Activated naive CD8-positive, alpha-beta T cell treated with anti-CD3 and anti-CD28 coated beads, Interleukin-2, amount 10 ng/mL, durations not matched to agents 7 days and 5 days (primary cell): ENCODE measurements at places on chromosomes 1 and 21. TPM values are rescaled to one million over a fixed set of nuclear protein-coding genes. Genes with fewer than 3 reads are reported as not detected.
A peak's percentile ranks its signal among the peaks of the same experiment; 100 is the strongest.

The NBPF20 gene
- 1.4 TPM for total RNA-seq

The NPL gene
- 5.6 TPM for total RNA-seq

The FCRL6 gene
- total RNA-seq = 7.3 TPM

The PLEKHO1 gene
- total RNA-seq = 143 TPM

The SYPL2 gene
- not detected for total RNA-seq

The GPR137B gene
- total RNA-seq = 8.8 TPM

The SDE2 gene
- 18.5 TPM for total RNA-seq

The LRRC38 gene
- total RNA-seq = not detected

The SH3BGR gene
- 1.4 TPM for total RNA-seq

The UBASH3A gene
- 77.8 TPM for total RNA-seq

DNA sequence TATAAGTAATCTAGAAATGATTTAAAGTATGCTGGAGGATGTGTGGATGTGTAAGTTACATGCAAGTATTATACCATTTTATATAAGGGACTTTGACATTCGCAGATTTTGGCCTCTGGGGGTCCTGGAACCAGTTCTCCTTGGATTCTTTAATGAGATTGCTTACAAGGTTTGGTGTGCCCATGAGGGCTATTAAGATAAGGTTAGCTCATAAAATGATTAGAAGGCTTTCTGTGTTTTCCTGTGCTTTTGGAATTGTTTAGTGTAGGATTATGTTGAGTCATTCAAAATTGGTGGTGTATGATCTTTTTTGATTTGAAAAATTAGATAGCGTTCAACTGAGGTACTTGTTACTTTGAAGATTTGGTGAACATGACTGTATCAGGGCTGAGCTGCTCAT lies 5.6 kb downstream of the USP25 start:
- peak overlapping the region; percentile 70 for H3K27ac ChIP-seq
- DNase-seq = no peak
- peaks cover 53% of the 10 kb centered on the region for H3K4me1 ChIP-seq
- peaks cover 24% of the 10 kb centered on the region for H3K36me3 ChIP-seq
- H3K4me3 ChIP-seq = peak overlapping the region; percentile 61
- H3K27me3 ChIP-seq = no peaks in the 10 kb centered on the region

- peak within 1 kb of the TSS; percentile 86 for H3K4me3 ChIP-seq
- peak; percentile 99 for DNase-seq
- H3K27me3 ChIP-seq = peaks cover 2% of the 10 kb centered on the region
- peaks cover 20% of the 10 kb centered on the region for H3K4me1 ChIP-seq
- H3K36me3 ChIP-seq = peaks cover 7% of the 10 kb centered on the region
Observed at GRCh38 chr1:42816585-42817439, at the start of the genes ERMAP and SVBP. TSS of gene ERMAP (plus strand) at chr1:42817122. CDS start at chr1:42830449, 13,327 bp downstream. TSS of gene SVBP (minus strand) at chr1:42817397. CDS start at chr1:42816544, 853 bp downstream.

GRCh38 chr1:201126832-201127754 lies at the start of gene ASCL5:
TSS of gene ASCL5 (minus strand) at chr1:201127184. CDS start at chr1:201115372, 11,812 bp downstream.
- no peak within 1 kb of the TSS for H3K27ac ChIP-seq
- no peaks in the 10 kb centered on the region for H3K36me3 ChIP-seq
- no peaks in the 10 kb centered on the region for H3K4me1 ChIP-seq
- H3K27me3 ChIP-seq = peaks cover 15% of the 10 kb centered on the region

DNA sequence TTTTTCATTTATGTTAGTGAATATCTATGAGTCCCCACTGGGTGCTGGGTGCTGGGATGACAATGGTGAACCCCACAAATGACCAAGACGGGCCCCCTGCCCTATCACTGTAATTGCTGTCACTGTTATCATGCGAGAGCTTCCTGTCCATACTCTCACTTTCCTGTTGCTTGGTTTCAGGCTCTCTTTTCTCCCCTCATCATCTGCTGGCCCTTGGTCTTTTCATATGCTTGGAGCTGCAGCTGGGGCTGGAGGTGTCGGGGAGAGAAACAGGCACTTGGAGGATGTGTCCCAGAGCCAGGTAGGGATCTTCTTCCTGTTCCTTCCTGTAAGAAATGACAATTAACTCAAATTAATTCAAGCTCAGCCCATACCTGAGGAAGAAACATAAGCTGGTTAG lies 348.0 kb downstream of the PTPRU start:
- no peak for DNase-seq
- H3K4me1 ChIP-seq = no peaks in the 10 kb centered on the region
- peaks cover 12% of the 10 kb centered on the region for H3K27me3 ChIP-seq
- no peak overlapping the region for H3K4me3 ChIP-seq
- H3K36me3 ChIP-seq = no peaks in the 10 kb centered on the region

DNA sequence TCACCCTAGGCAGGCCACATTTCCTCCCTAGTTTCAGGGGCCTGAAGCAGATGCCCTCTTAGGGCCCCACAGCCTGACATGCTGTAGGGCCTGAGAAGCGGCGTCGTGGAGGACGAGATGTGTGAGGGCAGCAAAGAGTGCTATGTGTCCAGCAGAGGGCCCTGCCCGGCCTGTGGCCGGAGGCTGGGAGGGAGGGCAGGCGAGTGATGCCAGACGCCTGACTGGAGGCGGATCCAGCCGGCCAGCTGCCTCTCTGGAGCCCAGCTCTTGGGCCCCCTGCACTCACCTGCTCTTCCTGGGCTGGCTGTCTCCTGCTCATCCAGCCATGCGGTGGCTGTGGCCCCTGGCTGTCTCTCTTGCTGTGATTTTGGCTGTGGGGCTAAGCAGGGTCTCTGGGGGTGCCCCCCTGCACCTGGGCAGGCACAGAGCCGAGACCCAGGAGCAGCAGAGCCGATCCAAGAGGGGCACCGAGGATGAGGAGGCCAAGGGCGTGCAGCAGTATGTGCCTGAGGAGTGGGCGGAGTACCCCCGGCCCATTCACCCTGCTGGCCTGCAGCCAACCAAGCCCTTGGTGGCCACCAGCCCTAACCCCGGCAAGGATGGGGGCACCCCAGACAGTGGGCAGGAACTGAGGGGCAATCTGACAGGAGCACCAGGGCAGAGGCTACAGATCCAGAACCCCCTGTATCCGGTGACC lies at the start of gene GPR37L1:
Gene GPR37L1 (plus strand): TSS at position 279 of the 697 bp plus-strand sequence. CDS start 47 bp downstream, at position 326.
- no peak within 1 kb of the TSS for H3K27ac ChIP-seq
- no peak for DNase-seq
- H3K27me3 ChIP-seq = peaks cover 17% of the 10 kb centered on the region
- no peak within 1 kb of the TSS for H3K4me3 ChIP-seq
- no peaks in the 10 kb centered on the region for H3K4me1 ChIP-seq

DNA sequence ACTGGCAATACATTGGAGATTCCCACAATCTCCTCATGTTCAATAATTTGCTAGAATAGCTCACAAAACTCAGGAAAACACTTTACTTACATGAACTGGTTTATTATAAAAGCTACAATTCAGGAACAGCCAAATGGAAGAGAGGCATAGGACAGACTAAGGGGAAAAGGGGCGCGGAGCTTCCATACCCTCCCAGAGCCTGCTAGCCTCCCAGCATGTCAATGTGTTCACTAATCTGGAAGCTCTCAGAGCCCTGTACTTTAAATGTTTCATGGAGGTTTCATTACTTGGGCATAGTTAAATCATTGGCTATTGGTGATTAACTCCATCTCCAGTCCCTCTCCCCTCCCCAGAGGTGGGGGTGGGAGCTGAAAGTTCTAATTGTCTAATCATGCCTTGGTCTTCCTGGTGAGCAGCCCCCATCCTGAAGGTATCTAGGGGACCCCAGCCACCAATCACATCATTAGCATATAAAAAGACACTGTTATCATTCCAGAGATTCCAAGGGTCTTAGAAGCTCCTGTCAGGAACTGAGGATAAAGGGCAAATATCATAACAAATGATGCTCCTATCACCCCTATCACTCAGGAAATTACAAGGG lies 10.9 kb upstream of the DMRTB1 start:
- no peaks in the 10 kb centered on the region for H3K4me1 ChIP-seq
- H3K27me3 ChIP-seq = peaks cover 34% of the 10 kb centered on the region
- no peak overlapping the region for H3K4me3 ChIP-seq
- no peak for DNase-seq
- no peak overlapping the region for H3K27ac ChIP-seq
- H3K36me3 ChIP-seq = no peaks in the 10 kb centered on the region

GRCh38 chr1:200653022-200653462 lies 16.7 kb downstream of the DDX59 start:
- no peaks in the 10 kb centered on the region for H3K27me3 ChIP-seq
- no peak for DNase-seq
- peaks cover 23% of the 10 kb centered on the region for H3K4me1 ChIP-seq
- peak overlapping the region; percentile 42 for H3K4me3 ChIP-seq
- H3K36me3 ChIP-seq = peaks cover 46% of the 10 kb centered on the region

- H3K27ac ChIP-seq = no peak overlapping the region
- no peaks in the 10 kb centered on the region for H3K36me3 ChIP-seq
- DNase-seq = peak; percentile 39
- H3K4me3 ChIP-seq = peak overlapping the region; percentile 59
- peaks cover 71% of the 10 kb centered on the region for H3K27me3 ChIP-seq
Observed at GRCh38 chr1:226549937-226550671, 1.5 kb downstream of the STUM start.

GRCh38 chr1:97145321-97145956 lies 423.9 kb downstream of the PTBP2 start:
- no peak for DNase-seq
- no peaks in the 10 kb centered on the region for H3K27me3 ChIP-seq
- no peaks in the 10 kb centered on the region for H3K4me1 ChIP-seq
- no peak overlapping the region for H3K27ac ChIP-seq

DNA sequence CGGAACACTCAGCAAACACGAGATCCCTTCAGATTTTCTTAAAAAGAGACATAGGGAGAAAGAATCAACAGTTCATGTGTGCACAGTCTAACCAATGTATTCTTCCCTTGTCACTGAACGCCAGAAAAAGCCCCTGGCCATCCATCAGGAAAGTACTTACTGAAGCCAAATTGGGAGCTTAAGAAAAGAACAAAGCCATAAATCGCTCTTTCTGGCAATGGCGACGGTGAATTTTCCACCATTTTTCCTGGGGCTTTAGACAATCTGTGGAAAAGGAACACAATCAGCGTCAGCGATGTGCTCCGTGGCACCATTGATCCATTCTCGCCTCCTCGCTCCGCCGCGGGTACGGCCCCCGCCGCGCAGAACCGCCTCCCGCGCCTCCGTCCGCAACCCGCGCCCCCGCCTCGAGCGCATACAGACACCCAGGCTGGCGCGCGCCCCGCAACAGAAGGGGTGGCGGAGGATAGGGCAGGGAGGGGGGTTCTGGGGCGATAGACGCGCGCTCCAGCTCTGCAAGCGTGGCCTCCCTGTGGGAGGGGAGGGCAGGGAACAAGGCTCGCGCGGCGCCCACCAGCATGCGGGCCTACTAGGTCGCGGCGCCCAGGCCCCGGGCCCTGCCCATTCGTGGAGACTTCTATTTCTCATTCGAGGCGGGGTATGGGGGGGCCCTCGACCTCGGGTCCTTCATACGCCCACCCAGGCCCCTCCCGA lies 440 bp downstream of the PIGP start:
- peak overlapping the region; percentile 81 for H3K27ac ChIP-seq
- peaks cover 1% of the 10 kb centered on the region for H3K27me3 ChIP-seq
- H3K4me3 ChIP-seq = peak overlapping the region; percentile 82

- H3K36me3 ChIP-seq = no peaks in the 10 kb centered on the region
- no peak for DNase-seq
Observed at GRCh38 chr1:192476802-192477298, 98.7 kb upstream of the RGS1 start.

DNA sequence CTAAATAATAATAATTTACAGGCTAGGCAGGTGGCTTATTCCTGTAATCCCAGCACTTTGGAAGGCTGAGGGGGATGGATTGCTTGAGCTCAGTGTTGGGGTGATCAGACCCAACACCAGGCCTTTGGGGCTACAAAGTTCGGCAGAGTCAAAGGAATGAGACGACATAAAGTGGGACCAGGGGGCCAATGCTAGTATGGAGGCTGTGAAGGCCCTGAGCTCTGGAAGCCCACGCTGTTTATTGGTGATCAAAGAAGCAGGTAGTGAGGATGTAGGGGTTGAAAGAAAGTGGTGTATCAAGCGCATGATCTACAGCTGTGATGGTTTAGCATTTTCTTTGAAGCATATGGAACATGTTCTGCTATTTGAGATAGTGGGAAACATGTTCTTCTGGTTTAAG lies 5.6 kb downstream of the BTBD8 start:
- no peak overlapping the region for H3K27ac ChIP-seq
- no peak overlapping the region for H3K4me3 ChIP-seq
- peaks cover 5% of the 10 kb centered on the region for H3K4me1 ChIP-seq
- H3K27me3 ChIP-seq = no peaks in the 10 kb centered on the region

DNA sequence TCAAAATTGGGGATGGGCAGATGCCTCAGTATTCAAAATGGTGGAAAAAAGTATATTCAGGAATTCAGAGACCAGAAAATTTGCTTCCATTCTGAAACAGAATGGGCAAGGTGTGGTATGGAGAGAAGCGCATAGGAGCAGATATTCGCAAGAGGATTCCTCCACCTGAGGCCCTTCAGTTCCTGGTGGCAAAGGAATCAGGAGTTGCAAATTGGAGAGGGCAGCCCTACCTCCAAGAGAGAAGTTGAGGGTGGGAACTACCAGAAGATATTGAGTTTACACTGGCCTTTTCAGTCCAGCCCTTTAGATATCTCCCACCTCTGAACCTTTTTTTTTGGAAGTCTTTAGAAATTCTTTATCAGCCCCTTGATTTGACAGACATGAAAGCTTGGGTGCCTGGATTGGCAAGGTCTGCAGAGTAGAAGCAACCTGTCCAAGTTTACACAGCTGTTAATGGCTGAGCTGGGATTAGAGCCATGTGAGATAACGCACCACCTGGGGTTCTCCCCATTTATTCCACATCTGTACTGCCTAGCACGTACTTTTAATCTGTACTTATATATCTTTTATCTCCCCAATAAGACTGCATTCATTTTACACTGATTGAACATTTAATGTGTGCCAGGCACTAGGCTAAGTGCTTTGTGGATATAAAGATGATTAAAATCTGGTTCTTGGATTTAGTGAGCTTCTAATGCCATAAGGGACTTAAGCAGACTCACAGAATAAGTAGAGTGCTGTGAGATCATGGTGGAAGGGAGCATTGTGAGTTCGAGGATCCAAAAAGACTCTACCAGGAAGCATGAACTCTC lies 99.5 kb downstream of the NGF start:
- no peak for DNase-seq
- no peaks in the 10 kb centered on the region for H3K36me3 ChIP-seq
- no peaks in the 10 kb centered on the region for H3K4me1 ChIP-seq
- no peak overlapping the region for H3K27ac ChIP-seq
- no peak overlapping the region for H3K4me3 ChIP-seq
- peaks cover 5% of the 10 kb centered on the region for H3K27me3 ChIP-seq

- no peak for DNase-seq
- no peak overlapping the region for H3K27ac ChIP-seq
- H3K27me3 ChIP-seq = peaks cover 7% of the 10 kb centered on the region
Observed at GRCh38 chr21:35005077-35005476, 44.0 kb downstream of the RUNX1 start.
